ENCODE measurements at places on chromosomes 6 and 20.

DNA sequence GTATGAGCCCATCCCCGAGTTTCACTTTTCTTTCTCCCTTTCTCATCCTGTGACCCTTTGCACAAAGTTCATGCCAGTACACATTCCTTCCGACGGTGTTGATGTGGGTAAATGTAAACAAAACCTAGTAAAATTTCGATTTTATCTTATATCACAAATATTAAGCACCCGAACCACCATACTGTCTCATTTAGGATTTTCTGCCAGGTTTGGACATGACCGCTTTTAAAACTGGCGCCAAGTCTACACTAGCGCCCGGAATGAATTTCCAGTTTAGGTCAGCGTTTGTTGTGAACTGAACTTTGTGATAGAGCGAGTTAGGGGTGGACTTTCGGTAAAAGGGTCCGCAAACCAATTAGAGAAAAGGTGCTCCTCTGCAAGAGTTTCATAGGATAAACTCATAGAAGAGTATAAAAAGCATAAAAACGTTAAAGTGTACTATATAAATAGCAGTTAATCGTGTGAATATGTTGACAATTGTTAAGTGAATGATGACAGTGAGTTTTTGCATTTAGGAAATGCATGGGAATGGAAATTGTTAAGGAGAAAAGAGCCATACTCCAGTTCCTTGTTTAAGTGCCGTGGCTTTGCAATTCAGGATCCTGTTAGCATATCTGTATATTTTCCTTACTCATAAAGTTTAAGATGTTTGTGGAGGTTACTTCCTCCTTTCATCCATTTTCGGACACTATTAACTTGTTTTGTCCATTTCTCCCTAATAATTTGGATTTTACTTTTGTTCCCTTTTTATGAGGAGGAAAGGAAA lies 937 bp downstream of the AKAP7 start:
- DNase-seq, result no peak

DNA sequence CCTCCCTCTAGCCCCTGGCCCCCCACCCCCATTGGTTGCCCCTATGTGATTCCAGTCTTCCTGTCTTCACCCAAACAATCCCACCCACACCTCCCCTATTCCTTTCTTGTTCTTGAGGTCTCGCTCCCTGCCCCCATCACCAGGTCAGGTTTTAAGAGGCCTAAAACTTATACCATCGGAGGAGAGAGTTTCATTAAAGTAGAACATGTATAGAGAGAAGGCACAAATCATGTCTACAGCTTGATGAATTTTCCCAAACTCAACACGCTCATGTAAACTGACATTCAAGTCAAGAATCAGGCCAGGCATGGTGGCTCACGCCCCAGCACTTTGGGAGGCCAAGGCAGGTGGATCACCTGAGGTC lies 44.5 kb downstream of the TGM2 start:
- no peak for DNase-seq

DNA sequence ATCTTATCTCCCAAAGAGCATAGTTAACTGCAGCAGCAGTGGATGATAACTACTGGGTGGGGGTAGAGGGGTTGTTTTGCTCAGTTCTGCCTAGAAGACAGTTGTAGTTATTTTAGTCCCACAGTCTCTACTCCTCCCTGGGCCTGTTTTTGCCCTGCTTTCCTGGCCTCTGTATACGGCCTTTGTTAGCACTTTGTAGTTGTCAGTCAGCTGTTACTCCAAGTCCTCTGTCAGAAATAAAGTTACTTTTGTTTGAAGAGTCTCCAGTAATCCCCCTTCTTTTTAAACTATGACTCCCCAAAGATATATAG lies 113.9 kb downstream of the SLC16A10 start:
- DNase-seq, result no peak

DNA sequence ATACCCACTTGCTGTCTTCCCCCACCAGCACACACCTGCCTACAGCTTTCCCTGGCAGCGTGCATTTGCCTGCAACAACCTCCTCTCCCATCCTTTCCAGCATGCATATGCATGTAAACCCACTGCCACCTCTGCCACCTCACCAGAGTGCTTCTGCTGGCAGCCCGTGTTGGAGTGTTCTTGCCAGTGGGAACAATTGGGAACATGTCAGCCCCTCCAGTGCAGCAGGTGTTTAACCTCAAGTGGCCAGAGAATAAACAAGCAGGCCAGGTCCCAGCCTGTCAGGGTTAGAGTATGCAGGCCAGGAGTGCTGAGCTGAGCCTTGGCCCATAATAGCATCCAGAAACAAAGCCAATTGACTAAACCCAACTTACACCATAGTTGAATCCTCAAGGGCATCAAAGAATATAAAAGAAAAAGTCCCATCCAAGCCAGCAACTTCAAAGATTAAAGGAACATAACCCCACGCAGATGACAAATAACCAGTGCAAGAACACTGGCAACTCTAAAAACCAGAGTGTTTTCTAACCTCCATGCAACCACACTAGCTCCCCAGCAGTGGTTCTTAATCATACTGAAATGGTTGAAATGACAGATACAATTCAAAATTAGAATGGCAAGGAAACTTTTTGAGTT lies 1212.1 kb upstream of the CITED2 start:
- no peak for DNase-seq

DNA sequence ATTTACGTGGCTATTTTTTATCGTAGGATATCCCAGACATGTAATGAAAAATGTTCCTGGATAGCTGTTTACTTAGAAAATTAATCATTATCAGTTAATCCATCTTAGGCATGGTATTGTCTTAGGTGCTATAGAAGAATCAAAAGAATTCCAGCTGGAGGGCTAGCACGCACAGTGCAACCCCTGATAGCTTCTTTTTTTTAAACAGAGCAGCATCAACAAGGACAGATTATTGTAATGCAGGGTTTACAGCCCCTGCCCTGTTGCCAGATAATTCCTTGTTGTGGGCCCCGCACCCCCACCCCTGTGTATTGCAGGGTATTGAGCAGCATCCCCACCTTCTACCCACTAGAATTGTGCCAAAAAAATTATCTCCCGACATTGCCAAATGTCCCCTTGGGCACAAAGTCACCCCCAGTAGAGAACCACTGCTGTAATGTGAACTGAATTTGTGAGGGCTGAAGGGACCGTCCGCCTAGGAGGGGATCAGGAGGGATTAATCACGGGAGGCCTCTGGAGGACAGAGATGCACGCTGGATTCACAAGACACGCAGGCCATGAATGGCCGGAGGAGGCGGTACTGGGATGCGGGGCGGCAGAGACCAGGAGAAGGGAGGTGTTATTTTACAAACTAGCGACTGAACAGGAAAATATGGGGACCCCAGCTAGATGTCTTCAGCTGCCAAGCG lies 174.6 kb downstream of the ZDHHC14 start:
- DNase-seq, result no peak

- DNase-seq, result no peak
These were observed 25.2 kb downstream of the PYGB start for GRCh38 chr20:25273046-25273445.

DNA sequence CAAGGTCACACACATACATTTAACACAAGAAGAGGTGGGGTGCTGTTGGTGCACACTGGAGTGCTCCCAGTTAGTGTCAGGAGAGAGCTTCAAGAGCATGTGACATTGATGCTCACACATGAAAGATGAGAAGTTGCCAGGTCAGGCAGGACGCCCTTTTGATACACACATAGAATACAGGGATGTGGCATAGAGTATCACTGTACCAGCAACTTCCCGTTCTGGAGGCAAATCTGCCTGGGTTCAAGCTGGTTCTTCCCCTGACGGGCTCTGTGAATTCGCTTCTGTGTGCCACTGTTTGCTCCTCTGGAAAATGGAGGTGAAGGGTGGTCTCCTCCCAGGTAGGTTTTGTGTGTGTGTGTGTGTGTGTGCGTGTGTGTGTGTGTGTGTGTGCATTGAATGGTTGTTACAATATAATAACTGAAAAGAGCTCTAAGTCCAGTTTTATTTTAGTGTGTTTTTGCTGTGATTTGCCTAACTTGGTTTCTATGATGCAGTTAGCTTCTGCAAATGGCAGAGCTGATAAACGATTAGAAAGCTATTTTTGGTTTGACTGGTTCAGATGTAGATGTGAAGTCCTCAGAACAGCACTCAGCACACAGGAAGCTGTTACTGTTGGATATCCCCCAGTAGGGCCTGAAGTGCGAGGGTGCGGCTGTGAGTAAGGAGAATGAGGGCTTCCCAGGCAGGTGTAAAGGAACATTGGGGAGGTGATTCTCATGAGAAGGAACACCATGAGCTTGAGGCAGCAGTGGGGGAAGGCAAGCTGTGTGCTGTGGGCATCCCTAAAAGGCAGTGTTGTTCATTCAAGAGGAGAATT lies 53.4 kb downstream of the HIVEP1 start:
- no peak for DNase-seq

- no peak for DNase-seq
These were observed 995 bp downstream of the RSPO4 start for GRCh38 chr20:1001116-1001515.

DNA sequence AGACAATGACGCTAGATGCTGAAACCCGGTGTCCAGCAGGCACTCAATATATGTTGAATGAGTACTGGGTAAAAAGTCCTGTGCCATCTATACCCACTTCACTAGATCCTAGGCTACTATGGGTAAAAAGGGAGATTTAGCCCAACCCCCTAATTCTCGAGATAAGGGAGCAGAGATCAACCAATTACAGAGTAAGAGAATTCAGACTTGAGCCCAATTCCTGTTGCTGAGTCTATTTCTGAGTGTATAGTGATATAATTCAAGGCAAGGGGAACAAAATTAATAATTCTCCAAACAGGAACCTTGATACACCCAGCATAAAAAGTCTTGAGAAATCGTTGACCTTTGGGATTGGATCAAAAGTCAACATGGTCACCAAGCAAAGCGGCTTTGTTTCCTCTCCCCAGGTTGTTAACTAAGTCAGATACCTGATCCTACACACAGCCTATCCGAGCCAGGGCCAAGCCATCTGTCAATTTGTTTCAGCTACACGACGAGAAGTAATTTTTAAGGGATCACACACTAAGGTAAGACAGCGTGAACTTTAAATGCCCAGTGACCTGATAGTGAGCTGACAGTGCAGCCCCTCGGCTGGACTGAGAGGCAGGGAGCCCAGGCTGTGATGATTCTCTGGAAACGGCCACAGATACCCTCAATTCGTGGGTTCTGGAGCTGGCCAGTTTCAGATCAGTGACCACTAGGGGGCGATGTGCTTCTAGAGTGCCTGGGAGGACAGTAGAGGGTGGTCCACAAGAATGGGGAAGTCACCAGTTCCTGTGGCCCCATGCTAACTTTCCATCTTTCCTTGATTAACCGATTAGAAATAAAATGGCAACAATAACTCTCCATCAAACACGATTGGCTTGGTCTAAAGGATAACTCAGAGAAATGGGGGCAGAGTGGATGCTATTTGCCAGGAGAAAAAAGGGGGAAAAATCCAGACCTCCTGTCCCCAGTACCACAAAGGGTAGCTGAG lies 46.2 kb downstream of the SLC22A23 start:
- DNase-seq, result peak; percentile 49

DNA sequence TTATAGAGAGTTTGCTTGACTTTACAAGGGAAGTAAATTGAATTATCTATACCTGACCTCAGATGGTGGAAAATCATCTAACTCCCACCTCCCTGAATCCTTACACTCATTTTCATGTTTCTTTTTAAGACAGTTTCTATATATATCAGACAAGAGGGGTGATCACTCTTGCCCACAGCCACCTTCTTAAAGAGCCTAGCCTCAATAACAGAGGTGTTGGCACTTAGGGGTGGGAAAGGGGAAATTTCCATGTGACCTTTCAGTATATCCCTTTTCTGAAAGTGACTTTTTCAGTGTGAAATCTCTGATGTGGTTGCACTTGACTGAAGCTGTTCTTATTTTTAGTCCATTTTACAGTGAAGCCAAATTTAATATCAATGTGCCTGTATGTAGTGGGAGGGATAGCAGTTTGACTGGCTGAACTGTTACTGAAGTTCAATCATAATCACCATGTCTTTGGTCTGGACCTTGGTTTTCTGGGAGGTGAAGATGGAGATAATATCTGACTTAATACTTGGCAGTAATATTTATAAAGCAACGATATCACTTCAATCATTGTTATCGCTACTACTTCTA lies 141.3 kb downstream of the MAP3K7 start:
- no peak for DNase-seq

DNA sequence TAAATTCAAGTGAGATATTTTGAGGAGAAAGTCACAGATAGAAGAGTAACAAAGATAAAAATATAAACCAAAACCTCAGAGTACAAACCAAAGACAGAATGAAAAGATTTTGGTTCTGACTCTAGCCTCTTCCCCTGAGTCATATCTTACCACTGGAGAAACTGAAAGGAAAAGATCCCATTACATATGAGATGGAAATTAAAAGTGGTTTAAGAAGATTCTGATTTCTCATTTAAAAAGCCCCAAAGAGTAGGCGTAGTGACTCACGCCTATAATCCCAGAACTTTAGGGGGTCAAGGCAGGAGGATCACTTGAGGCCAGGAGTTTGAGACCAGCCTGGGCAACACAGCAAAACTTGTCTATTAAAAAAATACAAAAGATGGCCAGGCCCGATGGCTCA lies 30.6 kb downstream of the SPINT4 start:
- DNase-seq, result no peak

- no peak for DNase-seq
These were observed 9.6 kb downstream of the IGF2R start for GRCh38 chr6:159978291-159979135.

DNA sequence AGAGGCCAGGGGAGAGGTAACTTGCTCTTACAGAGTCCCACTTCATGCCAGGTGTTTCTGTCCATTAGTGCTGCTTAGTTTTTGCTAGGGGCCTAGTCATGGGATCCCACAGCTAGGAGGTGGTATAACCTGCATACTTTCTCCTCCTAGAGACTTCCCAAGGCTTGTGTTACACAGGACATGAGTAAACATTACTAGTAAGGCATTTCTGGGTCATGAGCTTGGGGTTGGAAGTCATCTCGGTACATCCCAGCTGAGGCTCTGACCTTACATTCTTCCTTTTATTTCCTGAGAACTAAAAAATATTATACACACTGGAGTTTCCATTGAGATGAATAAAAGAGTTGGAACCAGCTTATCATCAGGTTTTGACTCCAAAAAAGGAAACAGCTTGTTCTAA lies 20.9 kb upstream of the PNPLA1 start:
- no peak for DNase-seq
